ENCODE measurements at places on chromosomes 1 and 21. TPM values are rescaled to one million over a fixed set of nuclear protein-coding genes. Genes with fewer than 3 reads are reported as not detected.

DNA sequence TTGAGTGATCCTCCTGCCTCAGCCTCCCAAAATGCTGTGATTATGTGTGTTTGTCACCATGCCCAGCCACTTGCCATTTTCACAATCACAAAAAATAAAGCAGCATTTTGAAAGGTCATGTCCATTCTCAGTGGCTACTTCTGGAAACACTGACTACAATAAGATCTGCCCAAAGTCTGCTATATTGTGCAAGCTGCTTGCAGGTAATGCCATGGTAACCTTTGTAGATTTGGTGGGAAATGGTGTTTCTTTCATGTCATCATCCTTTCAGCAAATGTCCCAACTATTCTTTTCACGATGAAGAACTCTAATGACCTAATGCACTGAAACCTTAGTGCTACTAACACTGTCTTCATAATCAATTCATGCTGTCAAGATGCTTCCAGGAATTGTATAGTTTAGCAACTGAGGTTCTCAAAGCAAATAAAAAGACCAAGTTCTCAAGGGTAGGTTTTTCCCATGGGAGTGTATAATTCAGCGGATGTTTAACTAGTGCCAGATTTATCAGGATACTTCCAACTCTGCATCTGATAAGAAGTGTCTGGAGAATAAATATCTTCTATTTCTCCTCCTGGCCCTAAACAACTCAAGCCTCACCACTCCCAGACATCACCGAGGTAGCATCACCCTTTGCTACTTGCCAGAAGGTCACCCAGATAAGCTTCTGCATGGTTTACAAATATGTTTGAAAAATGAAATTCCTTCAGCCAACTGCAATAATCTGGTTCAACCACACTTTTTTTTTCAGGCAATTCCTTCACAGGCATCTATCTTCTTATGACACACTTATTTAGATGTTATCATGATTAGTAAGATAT is 132.0 kb upstream of the ZC3H11B start:
- H3K4me1 ChIP-seq, result no peaks in the 10 kb centered on the region
- no peak for DNase-seq

DNA sequence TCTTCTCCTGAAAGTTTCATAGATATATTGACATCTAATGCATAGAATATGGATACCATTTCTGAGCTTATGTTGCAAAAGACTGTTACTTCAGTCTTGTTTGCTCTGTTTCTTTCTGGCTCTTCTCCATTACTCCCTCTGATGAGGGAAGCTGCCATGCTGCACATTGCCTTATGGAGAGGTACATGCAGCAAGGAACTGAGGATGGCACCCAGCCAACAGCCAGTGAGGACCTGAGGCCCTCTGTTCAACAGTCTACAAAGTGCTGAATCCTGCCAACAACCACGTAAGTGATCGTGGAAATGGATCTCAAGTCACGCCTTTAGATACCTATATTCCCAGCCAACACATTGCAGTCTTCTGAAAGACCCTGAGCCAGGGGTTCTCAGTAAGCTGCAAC is 66.6 kb upstream of the ADAMTS5 start:
- H3K27ac ChIP-seq, result no peak overlapping the region
- H3K27me3 ChIP-seq, result no peaks in the 10 kb centered on the region
- H3K4me3 ChIP-seq, result no peak overlapping the region
- H3K4me1 ChIP-seq, result no peaks in the 10 kb centered on the region
- H3K36me3 ChIP-seq, result no peaks in the 10 kb centered on the region
- no peak for DNase-seq

GRCh38 chr1:82486468-82486867 is 685.7 kb downstream of the ADGRL2 start:
- no peaks in the 10 kb centered on the region for H3K36me3 ChIP-seq
- H3K27ac ChIP-seq, result no peak overlapping the region
- no peak for DNase-seq
- H3K4me1 ChIP-seq, result no peaks in the 10 kb centered on the region
- no peaks in the 10 kb centered on the region for H3K27me3 ChIP-seq

The NBPF6 gene
- not detected for total RNA-seq

The DYNLT5 gene
- total RNA-seq, result not detected

The CCDC27 gene
- total RNA-seq, result not detected

DNA sequence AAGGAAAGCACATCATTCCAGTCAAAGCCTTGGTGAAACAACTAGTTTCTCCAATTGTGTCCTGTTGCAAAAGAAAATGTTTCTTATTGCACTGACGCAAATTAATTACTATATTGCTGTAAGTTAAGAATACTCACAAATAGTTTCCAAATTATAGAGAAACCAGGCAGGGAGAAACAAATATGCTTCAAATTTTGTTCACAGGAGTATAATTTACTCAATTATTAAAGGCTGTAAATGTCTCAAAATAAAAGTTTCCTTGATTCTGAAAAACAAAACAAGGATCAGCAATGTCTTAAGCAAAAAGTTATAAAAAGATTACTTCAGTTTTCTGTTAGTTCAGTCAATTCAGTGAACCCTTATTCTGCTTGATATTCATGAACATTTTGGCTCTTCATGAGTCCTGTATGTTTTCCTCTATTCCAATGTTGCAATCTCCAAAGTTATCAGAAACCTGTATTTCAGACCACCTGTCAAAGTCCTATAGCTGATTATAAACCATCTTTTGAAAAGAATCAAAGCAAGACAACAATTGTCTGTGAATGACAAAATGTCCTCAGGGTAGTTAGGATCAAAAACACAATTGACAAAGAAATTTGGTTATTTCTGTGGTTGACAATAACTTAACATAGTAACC is 11.7 kb upstream of the SYPL2 start:
- no peaks in the 10 kb centered on the region for H3K27me3 ChIP-seq
- no peak overlapping the region for H3K27ac ChIP-seq
- DNase-seq, result no peak
- H3K4me3 ChIP-seq, result no peak overlapping the region
- no peaks in the 10 kb centered on the region for H3K36me3 ChIP-seq
- no peaks in the 10 kb centered on the region for H3K4me1 ChIP-seq

DNA sequence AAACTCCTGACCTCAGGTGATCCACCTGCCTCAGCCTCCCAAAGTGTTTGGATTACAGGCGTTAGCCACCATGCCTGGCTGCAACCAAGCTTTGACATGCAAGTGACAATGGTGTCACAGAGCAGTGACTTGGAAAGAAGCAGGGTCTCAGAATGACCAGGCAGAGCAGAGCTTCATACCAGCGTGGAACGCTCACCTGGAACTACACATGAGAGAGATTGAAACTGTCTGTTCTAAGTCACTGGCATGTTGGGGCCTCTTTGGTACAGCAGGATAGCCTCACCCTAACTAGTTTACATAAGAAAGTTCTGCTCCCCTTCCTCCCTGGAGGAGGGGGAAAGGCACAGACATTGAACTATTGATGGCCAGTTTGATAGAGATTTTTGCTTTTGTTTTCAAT is 47.5 kb upstream of the ITPKB start:
- no peak for DNase-seq
- H3K36me3 ChIP-seq, result no peaks in the 10 kb centered on the region
- no peak overlapping the region for H3K4me3 ChIP-seq

DNA sequence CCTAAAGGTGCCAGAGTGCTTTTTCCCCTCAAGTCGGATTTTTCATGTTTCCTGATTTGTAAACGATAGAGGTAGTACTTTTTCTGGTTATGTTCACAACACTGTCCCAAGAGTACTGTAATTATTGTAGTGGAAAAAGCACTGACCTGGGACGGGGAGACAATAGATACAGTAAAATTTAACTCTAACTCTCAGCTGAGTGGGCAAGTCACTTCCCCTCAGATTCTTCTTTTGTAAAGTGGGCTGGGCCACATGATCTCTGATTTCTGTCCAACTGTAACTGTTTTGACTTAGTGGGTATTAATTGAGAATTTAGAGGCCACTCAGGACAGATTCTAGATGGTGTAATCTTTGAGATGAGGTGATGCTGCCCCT is 19.1 kb downstream of the MARCKSL1 start:
- H3K4me1 ChIP-seq, result peaks cover 16% of the 10 kb centered on the region
- no peaks in the 10 kb centered on the region for H3K36me3 ChIP-seq
- no peak overlapping the region for H3K4me3 ChIP-seq
- no peaks in the 10 kb centered on the region for H3K27me3 ChIP-seq

DNA sequence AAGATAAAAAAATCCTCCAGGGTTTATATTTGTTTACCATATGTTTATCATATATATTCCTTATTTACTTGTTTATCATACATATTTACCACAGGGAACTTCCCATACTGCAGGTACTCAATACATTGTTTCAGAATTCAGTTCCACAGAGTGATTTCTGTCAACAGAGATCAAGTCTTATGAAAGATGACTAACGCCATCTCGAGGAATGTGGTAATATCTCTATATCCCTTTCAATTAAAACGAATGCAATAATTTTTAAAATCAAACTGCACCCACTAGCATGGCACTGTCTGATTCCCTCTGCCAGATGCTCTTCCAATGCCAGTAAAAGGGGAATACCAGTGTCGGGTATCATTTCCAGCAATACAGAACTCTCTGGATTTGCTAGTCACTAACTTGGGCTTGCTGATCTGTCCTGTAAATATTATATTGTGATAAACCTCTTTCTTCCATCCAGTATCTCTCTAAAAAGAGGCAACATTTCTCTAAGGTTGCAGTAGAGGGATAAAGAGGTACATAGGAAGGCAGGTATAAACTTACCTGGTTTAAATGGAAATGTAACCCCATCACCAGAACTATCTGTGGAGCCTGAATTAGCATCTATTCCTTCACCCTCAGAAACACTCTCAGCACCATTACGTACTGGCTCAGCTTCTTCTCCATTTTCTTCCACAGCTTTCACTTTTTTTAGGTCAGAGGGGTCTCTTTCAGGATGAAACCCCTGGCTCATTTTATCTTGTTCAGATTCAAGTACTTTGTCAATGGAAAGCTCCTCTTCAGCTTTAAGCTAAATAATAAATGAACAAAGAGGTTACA is 112.3 kb upstream of the HP1BP3 start:
- H3K4me3 ChIP-seq, result no peak overlapping the region
- DNase-seq, result no peak
- H3K36me3 ChIP-seq, result peaks cover 2% of the 10 kb centered on the region
- no peaks in the 10 kb centered on the region for H3K27me3 ChIP-seq
- peaks cover 4% of the 10 kb centered on the region for H3K4me1 ChIP-seq
- H3K27ac ChIP-seq, result no peak overlapping the region

DNA sequence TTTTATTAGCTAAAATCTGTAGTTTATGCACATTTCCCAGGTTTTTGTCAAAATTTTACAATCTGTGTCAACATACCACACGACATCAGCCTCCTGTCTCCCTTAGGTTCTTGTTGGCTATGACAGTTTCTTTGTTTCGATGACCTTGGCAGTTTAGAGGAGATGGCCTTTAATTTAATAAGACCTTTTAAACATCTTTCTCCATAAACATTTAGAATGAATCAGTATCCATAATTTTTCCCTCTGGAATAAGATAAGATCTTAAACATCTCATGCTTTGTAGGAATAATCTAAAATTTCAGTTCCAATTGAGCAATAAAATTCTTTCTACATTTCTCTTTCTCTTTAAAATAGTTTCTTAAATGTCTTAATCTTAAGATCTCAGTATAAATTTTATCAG is 28.7 kb upstream of the DYRK1A start:
- H3K27ac ChIP-seq, result no peak overlapping the region
- no peaks in the 10 kb centered on the region for H3K36me3 ChIP-seq
- peaks cover 16% of the 10 kb centered on the region for H3K4me1 ChIP-seq
- no peak for DNase-seq

- H3K27me3 ChIP-seq, result no peaks in the 10 kb centered on the region
- no peak for DNase-seq
- H3K36me3 ChIP-seq, result no peaks in the 10 kb centered on the region
- H3K27ac ChIP-seq, result no peak overlapping the region
- peaks cover 25% of the 10 kb centered on the region for H3K4me1 ChIP-seq
Measured at GRCh38 chr1:202078241-202078640, 44.5 kb upstream of the GPR37L1 start.
